ENCODE measurements at places on chromosomes 3 and 15. TPM values are rescaled to one million over a fixed set of nuclear protein-coding genes. Genes with fewer than 3 reads are reported as not detected.

STRIT1 gene
- not detected for total RNA-seq

DNA sequence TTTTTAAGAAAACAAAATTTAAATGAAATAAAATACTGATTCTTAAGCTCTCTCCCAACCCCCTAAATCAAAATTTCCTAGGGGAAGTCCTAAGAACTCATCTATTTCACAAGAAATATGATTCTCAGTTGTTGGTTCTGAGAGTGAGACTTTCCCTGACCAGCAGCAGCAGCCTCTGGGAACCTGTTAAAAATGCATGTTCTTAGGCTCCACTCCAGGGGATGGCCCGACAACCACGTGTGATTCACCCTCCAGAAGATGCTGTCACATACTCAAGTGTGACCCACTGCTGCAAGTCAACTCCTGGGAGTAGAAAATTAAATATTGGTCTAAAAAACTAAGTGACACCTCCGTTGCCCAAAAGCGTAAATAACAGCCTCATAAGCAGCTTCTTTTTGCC lies 343.2 kb upstream of the NR2F2 start:
- no peaks in the 10 kb centered on the region for H3K27me3 ChIP-seq
- H3K4me3 ChIP-seq = no peak overlapping the region
- H3K4me1 ChIP-seq = no peaks in the 10 kb centered on the region
- DNase-seq = no peak
- no peak overlapping the region for H3K27ac ChIP-seq

DNA sequence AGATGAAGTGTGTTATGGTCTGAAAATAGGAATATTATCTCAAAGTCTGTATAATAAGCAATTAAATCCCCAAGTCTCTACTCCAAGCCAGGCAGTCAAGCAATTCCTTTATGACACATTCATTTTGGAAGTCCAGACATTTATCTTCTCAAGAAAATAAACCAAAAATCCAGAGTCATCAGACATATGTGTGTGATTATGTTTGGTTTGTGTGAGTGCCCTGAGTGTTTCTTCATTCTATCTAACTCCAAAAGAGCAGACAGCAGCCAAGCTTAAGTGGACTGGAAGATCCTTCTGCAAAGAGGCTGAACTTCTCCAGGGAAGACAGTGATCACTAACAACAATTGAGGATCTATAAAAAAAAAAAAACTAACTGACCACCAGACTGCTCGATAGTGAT lies 239.8 kb downstream of the STAG1 start:
- H3K4me1 ChIP-seq = no peaks in the 10 kb centered on the region
- no peak for DNase-seq
- H3K36me3 ChIP-seq = no peaks in the 10 kb centered on the region
- no peak overlapping the region for H3K27ac ChIP-seq

DNA sequence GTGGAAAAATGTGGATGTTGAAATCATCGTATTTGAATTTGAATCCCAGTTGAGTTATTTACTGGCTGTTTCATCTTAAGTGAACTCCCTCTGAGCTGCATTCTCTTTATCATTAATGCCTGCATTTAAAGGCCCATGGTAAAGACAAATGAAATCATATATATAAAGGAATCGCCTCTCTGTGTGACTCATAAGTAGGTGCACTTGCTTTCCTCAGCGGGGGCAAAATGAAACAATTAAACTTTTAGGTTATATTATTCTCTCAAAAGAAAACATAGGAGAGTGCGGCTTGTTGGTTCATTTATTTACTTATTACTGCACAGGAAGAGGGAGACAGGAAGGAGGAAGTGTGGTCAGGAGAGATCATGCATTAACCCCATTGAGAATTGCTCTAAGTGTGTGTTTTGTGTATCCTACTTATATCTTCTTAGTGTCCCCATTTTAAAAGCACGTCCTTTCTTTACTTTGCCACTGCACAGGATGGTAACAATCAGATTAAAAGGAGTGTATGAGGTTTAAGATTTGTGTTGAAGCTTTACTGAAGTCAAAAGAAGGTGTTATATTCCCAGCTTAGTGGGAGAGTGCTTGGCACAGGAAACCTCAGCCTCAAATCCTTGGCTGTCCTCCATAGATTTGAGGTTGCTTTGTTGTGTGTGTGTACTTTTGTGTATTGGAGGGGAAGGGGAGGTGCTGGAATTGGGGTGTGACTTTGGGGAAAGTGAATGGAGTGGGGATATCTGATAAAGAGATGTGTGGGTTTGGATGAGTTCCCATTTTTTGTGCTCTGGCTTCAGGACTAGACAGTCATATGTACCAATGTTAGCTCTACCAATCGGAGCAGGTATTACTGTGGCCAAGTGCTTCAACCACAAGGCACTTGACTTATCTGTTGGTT lies 595.8 kb upstream of the NR2F2 start:
- H3K36me3 ChIP-seq = no peaks in the 10 kb centered on the region
- H3K4me1 ChIP-seq = no peaks in the 10 kb centered on the region
- H3K27me3 ChIP-seq = no peaks in the 10 kb centered on the region
- H3K4me3 ChIP-seq = no peak overlapping the region

DNA sequence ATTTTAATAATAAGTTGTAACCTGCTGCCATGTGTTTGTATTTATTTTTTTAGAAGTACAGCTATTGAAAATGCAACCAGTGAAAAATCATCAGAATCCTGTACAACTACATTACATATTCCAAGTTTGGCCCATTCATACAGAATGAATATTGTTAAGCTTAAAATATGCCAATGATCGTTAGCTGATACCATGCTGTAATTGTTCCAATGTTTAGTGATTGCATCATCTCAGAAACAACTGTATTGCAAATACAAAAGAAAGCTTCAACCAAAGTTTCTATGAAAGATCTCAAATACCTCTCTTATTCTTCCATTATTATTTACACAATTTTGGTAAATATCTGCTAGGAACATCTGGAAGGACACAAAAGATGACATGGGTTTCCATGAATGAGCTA lies 51.6 kb upstream of the ALCAM start:
- H3K27me3 ChIP-seq = no peaks in the 10 kb centered on the region
- no peak for DNase-seq
- no peak overlapping the region for H3K4me3 ChIP-seq
- no peak overlapping the region for H3K27ac ChIP-seq

DNA sequence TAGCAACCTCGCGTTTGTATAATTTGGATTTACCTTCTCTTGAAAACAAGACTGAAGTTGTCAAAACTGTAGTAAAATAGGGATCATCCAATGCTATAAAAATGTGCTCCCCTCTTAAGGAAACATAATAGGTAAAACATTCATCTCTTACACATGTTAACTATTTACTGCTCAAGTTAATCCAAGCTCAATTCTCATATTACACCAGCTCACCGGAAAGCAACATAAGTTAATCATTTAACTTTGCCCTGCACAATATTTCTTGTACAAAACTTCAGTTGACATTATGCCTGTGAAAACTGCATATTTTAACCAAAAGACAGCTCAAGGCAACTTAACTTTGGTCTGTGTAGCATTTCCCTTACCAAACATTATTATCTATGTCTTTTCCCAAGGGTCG lies 634.2 kb downstream of the NAALADL2 start:
- H3K27me3 ChIP-seq = no peaks in the 10 kb centered on the region
- H3K36me3 ChIP-seq = no peaks in the 10 kb centered on the region
- H3K27ac ChIP-seq = no peak overlapping the region
- H3K4me1 ChIP-seq = no peaks in the 10 kb centered on the region

FRMD4B gene
- 17.8 TPM for total RNA-seq

GRCh38 chr15:56484287-56484686 lies 19.4 kb upstream of the MNS1 start:
- H3K4me3 ChIP-seq = no peak overlapping the region
- no peak for DNase-seq
- H3K27ac ChIP-seq = no peak overlapping the region
- H3K27me3 ChIP-seq = no peaks in the 10 kb centered on the region
- no peaks in the 10 kb centered on the region for H3K4me1 ChIP-seq

DNA sequence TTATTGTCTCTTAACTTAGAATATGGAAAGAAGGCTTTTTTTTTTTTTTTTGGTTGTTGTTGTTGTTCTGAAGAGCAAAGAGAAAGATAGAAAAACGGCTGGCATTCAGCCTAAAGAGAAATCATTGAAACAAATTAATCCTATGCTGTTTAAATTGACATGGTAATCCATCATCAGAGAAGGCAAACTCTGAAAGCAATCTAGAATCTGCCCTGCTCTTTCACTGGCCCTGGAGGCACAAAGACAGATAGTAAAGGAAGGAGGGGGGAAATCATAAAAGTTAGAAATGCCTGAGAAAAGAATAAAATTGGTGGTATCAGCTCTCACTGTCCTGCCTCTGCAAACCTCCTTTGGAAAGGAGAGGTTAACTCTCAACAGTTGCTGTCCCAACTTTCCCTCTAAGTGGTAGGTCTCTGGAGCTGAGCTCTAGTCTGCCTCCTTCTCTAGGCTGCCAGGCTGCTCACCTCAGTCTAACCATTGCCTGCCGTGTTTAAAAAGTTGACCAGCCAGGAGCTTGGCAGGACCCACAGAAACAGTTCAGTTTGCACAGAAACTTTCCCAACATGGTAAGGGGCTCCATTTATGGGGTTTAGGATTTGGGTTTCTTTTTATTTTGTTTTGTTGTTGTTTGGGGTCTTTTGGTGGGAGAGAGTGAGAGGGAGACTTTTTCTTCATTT lies 13.4 kb upstream of the NR2F2 start:
- no peaks in the 10 kb centered on the region for H3K4me1 ChIP-seq
- DNase-seq = no peak
- H3K4me3 ChIP-seq = no peak overlapping the region
- H3K27ac ChIP-seq = peak overlapping the region; percentile 55

NMB gene
- total RNA-seq = 17.5 TPM

GRCh38 chr15:47887241-47887800 lies 170.0 kb downstream of the SEMA6D start:
- H3K4me1 ChIP-seq = no peaks in the 10 kb centered on the region
- no peak for DNase-seq
- H3K36me3 ChIP-seq = no peaks in the 10 kb centered on the region
- no peak overlapping the region for H3K4me3 ChIP-seq
- no peak overlapping the region for H3K27ac ChIP-seq

DNA sequence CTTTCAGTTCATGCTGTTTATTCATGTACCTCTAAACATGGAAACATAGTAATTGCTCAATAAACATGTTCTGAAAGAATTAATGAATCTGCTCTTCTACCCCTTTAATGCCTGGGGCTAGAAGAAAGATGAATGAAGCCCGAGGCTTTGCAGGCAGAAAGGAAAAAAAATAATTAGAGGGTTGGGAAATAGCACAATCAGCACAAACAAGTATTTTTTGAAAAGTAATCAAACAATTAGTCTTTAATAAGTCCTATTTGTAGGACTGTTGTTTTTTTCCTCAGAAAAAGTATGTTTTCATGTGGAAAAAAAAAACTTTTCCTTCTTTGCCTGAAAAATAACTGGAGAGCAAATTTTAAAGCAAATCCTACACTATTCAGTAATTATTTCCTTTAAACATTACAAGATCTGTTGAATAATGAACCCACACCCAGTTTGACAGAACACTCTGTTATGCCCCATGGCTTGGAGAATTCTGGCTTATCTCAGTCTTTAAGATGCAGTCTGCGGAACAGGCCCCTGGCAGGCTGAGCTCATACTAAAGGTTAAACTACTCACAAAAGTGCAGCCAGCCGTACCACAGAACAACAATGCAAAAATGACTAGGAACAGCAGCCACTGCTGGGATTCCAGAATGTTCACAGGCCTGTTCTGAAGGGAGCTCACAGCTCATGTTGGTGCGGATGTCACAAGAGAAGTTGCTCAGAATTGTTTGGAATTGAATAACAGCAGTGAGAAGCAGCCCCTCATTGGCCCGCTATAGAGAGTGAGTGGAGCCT lies 79.2 kb downstream of the ABI3BP start:
- H3K27ac ChIP-seq = no peak overlapping the region
- peak; percentile 84 for DNase-seq
- no peak overlapping the region for H3K4me3 ChIP-seq
- H3K4me1 ChIP-seq = peaks cover 3% of the 10 kb centered on the region
- no peaks in the 10 kb centered on the region for H3K36me3 ChIP-seq

DNA sequence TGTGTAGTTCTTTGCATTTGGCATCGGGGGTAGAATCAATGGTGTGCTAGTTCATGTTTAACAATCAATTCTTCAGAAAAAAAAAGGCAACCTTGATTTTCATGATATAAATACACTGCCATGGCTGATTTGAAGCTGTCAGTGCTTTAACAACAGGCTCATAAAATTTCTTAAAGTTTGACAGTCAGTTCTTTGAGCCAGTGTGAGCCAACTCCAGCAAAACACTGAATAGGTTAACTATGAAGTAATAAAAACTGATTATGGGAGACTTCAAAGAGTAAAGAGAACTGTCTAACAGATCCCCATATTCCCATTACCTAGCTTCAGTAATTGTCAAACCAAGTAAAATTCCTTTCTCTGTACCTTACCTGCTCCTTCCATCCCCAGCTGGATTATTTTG lies 241.7 kb upstream of the SUCLG2 start:
- H3K4me3 ChIP-seq = no peak overlapping the region
- H3K4me1 ChIP-seq = no peaks in the 10 kb centered on the region
- no peaks in the 10 kb centered on the region for H3K27me3 ChIP-seq
- H3K27ac ChIP-seq = no peak overlapping the region
- no peak for DNase-seq

CHCHD6 gene
- 49.9 TPM for total RNA-seq

CLDN11 gene
- 1,538 TPM for total RNA-seq

GRCh38 chr3:39108200-39108710 lies 775 bp downstream of the TTC21A start:
- no peak for DNase-seq
- peaks cover 25% of the 10 kb centered on the region for H3K4me1 ChIP-seq
- H3K4me3 ChIP-seq = peak overlapping the region; percentile 92

ADAMTS7 gene
- 11.6 TPM for total RNA-seq

GRCh38 chr3:99418209-99418635 lies 220.2 kb upstream of the COL8A1 start:
- no peak overlapping the region for H3K27ac ChIP-seq
- no peaks in the 10 kb centered on the region for H3K36me3 ChIP-seq
- no peak for DNase-seq

DNA sequence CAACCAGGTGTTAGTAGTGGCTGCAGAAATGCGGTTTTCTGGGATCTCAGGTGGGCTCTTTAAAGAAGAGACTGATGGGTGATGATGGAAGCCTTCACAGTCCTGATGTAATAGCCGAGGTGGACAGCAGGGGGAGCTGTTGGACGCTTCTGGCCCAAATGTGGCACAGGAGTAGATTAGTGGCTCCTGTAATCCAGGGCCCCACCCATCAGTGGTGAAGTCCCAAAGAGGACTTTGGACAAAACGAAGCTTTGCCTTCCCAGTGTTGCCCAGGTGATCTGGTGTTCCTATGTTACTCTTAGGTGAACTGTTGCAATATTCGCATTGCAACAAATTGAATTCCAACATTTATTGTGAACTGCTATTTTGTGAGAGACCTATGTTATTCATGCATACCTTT lies 31.8 kb upstream of the MYZAP start:
- H3K27me3 ChIP-seq = no peaks in the 10 kb centered on the region
- H3K36me3 ChIP-seq = no peaks in the 10 kb centered on the region
- H3K4me1 ChIP-seq = peaks cover 8% of the 10 kb centered on the region
- DNase-seq = peak; percentile 78
- no peak overlapping the region for H3K4me3 ChIP-seq
